Brain microvascular endothelial cell (primary cell): ENCODE measurements at places on chromosomes 2 and 18.
A peak's percentile ranks its signal among the peaks of the same experiment; 100 is the strongest.

GRCh38 chr18:26421931-26422330, 126.4 kb downstream of the KCTD1 start:
- no peak for DNase-seq

- DNase-seq, result no peak
These were observed 2.6 kb downstream of the HS6ST1 start for GRCh38 chr2:128315829-128316776.

- DNase-seq, result no peak
These were observed 110.1 kb upstream of the FBXO11 start for GRCh38 chr2:48016225-48017019.

- DNase-seq, result no peak
These were observed 939.0 kb upstream of the FANCL start for GRCh38 chr2:59180111-59180510.

- no peak for DNase-seq
These were observed 61.4 kb downstream of the ACSL3 start for GRCh38 chr2:222922019-222922800.

GRCh38 chr2:105100046-105100840, 62.4 kb downstream of the MRPS9 start:
- DNase-seq, result no peak

DNA sequence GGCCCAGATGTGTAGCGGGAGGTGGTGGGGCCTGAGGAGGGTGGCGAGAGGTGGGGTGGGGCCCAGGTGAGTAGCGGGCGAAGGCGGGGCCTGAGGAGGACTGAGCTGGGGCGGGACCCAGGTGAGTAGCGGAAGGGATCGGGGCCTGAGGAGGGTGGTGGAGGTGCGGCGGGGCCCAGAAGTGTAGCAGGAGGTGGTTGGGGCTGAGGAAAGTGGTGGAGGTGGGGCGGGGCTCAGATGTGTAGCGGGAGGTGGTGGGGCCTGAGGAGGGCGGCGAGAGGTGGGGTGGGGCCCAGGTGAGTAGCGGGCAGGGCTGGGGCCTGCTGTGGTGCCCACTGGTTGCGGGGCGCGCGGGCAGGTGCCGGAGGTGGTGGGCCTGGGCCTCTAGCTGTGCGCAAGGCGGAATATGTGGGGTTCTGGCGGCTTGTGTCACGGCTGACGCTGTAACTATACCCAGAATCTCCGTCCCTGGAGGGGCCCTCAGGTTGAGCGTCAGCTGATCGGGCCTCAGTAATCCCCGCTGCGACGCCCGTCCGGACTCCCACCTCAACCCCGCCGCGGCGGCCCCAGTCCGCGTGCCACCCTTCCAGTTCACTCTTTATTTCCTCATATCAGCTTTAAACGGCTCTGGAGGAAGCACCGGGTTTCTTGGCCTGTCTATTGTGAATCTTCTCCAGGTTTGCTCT, 866 bp upstream of the SF3B6 start:
- DNase-seq, result no peak

- DNase-seq, result peak; percentile 13
These were observed 270.6 kb downstream of the CELF4 start for GRCh38 chr18:37294951-37295350.

GRCh38 chr2:241135737-241136136, 13.5 kb downstream of the PASK start:
- DNase-seq, result no peak

- peak; percentile 70 for DNase-seq
These were observed 106.1 kb downstream of the ETAA1 start for GRCh38 chr2:67503066-67503795.

- DNase-seq, result no peak
These were observed 10.0 kb downstream of the RNF144A start for GRCh38 chr2:6927186-6927585.

DNA sequence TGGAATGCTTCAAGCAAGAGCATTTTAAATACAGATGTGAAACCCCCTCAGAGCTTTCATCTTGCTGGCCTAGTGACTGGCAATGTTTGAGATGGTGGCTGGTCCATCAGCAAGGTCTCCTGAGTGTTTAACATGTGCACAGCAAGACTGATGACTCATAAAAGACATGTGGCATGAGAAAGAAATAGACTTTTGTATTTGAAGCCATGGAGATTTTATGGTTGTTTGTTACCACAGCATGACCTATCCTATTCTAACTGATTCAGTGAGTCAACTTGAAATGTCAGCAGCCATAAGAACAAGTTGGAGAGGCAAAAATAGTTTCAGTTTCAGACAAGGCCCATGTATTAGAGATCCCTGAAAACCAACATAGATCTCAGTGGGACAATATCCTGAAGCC, 154.7 kb upstream of the LYPD1 start:
- DNase-seq, result peak; percentile 46

DNA sequence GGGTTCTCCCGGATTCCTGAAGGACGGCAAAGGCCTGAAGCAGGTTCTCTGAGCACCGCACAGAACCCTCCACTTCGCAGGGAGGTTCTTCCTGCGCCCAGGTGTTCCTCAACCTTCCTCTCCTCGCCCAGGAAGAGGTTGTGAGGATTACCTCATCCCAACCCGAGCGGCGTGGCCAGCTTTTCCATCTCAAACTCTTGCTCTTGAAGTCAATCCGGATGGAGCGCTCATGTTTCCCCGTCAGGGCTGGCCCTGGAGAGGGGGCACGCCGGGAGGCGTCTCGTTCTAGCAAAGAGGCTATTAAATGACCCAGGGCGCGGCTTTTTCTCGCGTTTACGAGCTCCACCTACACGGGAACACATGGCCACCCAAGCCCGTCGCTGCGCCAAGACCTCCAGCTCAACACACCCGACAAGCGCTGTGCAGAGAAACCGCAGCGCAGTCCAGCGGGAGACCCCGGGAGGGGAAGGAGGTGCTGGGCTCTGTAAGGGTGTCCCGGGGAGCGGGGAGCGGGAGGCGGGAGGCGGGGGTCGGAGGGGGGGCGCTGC, 540 bp upstream of the RAB10 start:
- DNase-seq, result peak; percentile 83

- peak; percentile 74 for DNase-seq
These were observed 151.7 kb upstream of the ZNF521 start for GRCh38 chr18:25503567-25504081.

GRCh38 chr2:127164761-127165538, 55.1 kb downstream of the CYP27C1 start:
- DNase-seq, result no peak

- DNase-seq, result no peak
These were observed 39.9 kb upstream of the HAAO start for GRCh38 chr2:42832289-42832634.

GRCh38 chr2:205405752-205406151, 276.5 kb upstream of the NRP2 start:
- peak; percentile 56 for DNase-seq

GRCh38 chr2:170369894-170370293, 191.9 kb downstream of the MYO3B start:
- DNase-seq, result no peak

- no peak for DNase-seq
These were observed 14.1 kb downstream of the RIF1 start for GRCh38 chr2:151423760-151424159.

- DNase-seq, result no peak
These were observed 241.2 kb upstream of the NCKAP5 start for GRCh38 chr2:133809485-133809884.

GRCh38 chr2:12169721-12170120, 423.3 kb downstream of the LPIN1 start:
- DNase-seq, result peak; percentile 92

DNA sequence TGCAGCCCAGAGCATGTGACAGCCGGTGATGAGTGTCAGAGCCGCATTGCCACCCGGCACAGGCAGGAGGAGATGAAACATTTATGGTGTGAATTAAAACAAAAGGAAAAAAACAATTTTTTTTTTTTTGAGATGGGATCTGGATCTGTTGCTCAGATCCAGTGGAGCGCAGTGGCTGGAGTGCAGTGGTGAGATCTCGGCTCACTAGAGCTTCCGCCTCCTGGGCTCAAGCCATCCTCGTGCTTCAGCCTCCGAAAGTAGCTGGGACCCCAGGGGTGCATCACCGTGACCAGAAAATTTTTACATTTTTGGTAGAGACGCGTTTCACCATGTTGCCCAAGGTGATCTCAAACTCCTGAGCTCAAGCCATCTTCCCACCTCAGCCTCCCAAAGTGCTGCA, 182.1 kb upstream of the SALL3 start:
- no peak for DNase-seq

DNA sequence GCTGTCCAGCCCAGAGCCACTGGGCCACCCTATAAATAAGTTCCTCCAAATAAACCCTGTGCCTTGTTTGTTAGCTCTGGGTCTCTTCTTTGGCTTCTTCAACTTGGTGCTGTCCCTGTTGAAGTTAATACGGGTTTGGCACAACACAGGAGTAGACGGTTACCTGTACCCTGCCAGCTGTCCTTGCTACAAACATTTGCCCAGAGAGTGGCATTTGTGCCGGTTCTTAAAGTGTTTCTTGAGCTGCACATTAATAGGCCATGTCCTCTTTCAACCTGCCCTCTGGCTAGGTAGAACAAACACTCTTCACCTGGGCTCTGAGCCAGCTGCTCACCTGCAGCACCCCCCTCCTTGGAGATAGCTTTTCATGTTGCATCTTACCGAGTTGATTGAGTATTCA, 139.2 kb downstream of the NEDD4L start:
- no peak for DNase-seq

DNA sequence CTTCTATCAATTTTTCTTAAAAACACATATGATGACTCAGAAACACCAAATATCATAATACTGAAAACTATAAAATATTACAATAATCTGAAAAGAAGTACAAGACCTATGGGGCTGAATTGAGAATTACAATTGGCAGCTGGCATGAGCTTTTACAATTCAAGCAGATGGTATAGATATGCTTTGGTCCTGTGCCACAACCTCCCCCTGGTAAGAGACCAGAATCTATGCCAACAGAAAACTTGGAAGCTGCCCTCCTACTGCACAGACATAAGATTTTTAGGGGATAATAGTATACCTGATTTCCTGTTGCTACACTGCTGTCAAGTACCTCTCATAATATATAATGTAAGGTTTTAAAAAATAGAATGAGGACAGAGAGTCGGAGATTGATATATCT, 46.8 kb upstream of the CDH7 start:
- DNase-seq, result no peak

- DNase-seq, result no peak
These were observed 207.4 kb downstream of the ARL6IP6 start for GRCh38 chr2:152925547-152926448.

DNA sequence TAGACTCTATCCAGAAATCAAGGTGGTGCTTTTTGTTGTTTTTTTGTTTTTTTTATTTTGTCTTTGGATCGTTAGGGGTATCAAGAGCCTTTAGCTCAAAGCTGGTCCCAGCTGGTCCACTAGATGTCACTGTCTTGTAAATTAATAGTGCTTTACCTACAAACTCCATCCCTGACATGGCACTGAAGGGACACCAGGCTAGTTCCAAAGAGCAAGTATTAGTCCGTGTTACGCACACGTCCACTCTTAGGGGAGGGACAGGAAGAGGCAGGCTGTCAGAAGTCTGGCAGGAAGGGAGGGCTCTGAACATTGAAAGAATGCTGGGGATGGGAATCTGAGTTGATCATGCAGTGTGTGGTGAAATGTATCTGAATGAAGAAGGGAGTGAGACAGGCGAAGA, 85.9 kb upstream of the CCBE1 start:
- DNase-seq, result peak; percentile 80

DNA sequence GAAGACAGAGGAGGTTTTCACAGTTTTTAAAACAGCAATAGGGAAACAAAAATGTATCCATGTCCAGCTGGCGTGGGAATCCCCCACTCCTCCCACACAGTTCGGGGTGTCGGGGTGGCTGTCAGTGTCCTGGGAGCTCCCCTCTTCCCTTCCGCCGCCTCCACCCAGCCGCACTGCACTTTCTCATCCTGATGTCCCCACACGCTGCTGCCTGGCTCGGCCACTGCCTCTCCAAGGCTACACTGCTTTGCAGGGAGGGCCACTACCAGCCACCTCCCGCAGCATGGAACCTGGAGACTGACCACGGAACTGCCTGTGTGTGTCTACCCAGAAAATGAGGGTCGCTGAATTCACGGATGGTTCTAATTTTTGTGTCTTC, 138.7 kb upstream of the CTDP1 start:
- DNase-seq, result no peak

DNA sequence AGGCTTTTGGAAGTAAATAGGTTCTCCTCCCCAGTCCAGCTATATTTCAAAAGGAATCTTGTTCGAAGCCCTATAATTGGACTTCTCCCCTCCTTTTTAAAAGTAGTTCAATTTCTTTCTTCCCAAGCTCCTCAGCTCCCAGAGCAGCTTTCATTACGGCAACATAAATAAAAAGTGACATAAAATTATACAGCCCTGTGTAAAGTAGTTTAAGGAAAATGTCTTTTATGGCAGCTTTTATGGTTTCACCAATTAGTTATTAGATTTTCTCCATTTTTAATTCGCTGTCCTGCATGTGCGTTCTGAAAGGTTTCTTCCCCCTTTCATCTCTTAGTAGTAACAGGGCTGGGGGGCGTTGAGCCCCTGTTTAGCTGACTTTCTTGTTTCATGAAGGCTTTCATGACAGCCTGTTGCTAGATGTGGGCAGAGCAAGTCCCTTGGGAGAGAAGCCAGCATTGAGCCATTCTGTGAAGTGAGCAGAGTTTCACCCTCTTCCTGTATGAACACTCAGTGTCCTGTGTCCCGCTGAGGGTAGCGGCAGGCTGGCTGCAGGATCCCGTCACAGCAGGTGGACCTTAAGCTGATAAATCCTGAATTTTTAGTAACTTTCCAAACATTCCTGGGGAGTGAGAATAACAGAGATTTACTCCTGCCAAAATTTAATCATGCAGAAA, 229.7 kb upstream of the SPRED2 start:
- no peak for DNase-seq

DNA sequence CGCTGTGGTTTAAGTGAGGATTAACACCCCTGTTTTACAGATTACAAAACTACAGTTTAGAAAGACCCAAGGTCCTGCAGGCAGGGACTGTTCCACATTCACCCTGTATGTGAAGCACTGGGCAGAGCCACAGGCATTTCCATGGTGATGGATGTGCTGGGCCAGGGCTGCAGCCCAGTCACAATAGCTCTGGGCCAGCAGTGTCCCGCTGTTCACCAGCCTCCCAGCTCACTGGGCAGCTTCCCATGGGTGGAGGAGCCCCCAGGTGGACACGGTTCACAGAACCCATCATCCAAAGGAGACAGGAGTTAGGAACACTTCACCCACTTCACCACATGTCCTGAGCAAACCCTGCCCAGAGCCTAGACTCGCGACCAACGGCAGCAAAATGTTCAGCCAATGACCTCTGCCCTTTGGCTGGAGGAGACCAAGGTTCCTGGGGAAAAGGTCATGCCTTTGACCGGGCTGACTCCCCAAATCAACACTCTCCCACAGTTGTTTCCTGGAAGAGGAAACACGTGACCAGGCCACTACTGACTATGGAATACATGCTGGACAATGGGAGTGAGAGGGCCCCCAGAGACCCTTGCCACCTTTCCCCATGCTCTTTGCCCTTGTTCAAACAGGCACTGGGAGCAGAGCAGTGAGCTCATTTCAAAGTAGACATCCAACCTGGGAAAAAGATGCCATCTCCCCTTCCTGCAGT, 28.0 kb upstream of the SLC35F6 start:
- DNase-seq, result no peak

DNA sequence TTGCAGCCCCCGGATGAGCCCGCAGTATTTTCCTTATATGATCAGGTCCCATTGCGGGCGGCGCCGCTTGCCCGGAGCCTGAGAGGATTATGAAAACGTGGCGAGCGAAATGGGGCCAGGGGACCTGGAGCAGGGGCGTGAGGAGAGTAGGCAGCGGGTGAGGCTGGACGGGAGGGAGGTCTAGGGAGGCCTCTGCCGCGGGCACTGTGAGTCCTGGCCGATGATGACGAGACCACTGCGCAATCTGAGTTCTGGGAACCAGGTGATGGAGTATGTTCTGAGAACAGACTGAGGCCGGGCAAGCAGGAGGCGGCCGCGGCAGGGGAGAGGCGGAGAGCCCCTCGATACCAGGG, 790 bp upstream of the ACAA2 start:
- peak; percentile 49 for DNase-seq
